Amniotic epithelial cell (primary cell): ENCODE measurements at places on chromosomes 7 and 10.

DNA sequence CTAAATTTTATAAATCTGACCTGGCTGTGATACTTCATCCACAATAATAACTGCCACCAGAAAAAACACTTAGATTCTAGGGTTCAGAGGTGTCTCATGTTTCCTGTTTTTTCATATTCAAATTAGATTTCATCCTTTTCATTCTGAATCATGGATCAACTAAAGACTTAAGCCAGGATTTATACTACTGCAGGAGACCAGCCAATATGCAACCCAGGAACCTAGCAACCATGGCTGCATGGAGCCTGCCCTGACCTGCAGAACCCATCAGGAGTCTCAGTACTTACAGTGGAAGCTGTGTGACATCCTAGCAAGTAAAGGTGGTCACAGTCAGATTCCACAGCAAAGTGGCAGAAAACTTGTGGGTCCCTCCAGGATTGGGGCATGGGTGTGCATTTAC is 40.5 kb upstream of the RNF148 start:
- DNase-seq = no peak

GRCh38 chr7:156121434-156121833 is 309.2 kb upstream of the SHH start:
- DNase-seq = no peak

GRCh38 chr7:157615101-157615817 is 278.5 kb downstream of the DNAJB6 start:
- no peak for DNase-seq

GRCh38 chr7:134083766-134084487 is 43.2 kb upstream of the LRGUK start:
- no peak for DNase-seq

GRCh38 chr7:15543256-15543655 is 18.6 kb downstream of the AGMO start:
- no peak for DNase-seq

DNA sequence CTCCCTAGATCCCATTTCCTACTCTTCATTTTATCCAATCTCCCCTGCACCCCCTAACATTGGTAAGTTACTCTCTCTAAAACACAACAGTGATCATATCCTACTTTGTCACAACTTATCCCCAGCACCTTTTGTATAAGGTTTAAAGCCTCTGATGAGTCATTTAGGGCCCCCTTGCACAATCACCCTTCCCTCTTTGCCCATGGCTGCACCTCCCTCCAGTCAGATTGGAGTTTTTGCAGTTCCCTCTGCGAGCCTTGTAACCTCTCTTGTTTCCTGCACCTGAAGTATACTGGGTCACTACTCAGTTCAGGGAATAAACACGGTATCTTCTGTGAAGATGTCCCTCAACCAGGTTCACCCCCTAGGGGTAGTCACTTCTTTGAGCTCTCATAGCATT is 55.9 kb upstream of the ADRB1 start:
- DNase-seq = no peak

- DNase-seq = no peak
These were observed 8.9 kb downstream of the DHTKD1 start for GRCh38 chr10:12077580-12078180.

GRCh38 chr7:120215654-120216053 is 57.3 kb upstream of the KCND2 start:
- DNase-seq = no peak

DNA sequence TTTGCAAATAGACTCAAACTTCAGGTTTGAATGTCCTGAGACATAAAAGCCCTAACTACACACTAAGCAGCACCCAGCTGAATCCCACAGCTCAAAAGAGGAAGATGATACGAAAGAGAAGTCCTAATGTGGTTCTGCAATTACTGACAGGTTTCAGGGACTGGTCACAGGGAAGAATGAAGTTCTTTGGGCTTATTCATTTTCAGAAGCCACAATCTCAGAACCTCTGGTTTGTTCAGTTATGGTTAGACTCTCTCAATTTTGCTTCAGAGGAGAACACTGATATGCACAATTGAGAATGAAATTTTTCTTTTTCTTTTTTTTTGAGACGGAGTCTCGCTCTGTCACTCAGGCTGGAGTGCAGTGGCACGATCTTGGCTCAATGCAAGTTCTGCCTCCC is 94.6 kb upstream of the FAM180A start:
- DNase-seq = no peak
